ENCODE measurements at places on chromosomes 6 and 20.

- peak; percentile 6 for DNase-seq
Measured at GRCh38 chr20:49482621-49483017, at the start of gene KCNB1. TSS of gene KCNB1 (minus strand) at chr20:49482668. CDS start at chr20:49482480, 188 bp downstream.

DNA sequence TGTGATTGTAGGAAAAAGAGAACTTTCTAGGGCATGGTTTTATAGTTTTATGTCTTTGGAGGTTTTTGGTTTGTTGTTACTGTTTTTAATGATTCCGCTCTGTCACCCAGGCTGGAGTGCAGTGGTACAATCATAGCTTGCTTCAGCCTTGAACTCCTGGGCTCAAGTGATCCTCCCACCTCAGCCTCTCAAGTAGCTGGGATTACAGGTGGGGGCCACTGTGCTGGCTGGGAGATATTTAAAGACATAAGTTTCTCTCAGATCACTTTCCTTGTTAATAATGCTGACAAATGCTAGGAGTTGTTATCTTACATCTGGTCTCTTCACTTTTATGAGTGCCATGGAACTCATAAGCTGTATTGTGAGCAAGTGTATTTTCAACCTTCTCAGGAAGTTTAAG lies 116.3 kb downstream of the SCAF8 start:
- no peak for DNase-seq

DNA sequence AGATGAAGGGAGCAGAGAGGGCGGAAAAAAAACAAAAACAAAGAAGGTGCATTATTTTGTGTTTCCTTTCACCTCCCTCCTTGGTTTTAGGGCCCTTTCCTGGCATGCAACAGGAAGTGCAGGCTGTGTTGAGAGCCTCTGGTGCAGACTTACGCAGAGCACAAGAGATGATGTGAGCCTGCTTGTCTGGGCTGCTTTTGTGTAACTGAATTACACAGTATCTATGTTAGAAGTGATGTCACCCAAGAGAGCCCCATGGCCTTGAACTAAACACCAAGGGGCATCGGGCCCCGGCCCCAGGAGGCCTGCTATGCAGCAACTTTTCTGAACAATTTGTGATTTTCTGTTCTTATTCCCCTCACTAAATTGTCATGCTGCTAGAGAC lies 25.5 kb downstream of the GNAS start:
- DNase-seq, result no peak

- no peak for DNase-seq
Measured at GRCh38 chr20:24915440-24915839, 33.6 kb upstream of the CST7 start.

DNA sequence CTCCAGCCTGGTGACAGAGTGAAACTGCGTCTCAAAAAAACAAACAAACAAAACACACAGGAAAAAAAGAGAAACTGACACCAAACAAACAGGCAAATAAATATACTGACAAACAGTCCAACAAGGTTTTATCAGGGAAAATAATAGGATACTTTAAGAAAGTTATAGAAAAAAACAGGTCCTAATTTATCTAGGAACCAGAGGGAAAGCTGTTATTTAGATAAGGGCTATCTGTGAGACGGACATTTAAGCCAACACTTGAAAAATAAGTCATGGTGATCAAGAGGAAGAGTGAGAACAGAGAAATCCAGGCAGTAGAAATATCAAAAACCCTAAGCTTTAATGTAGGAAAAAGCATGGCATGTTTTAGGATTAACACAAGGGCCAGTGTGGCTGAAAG lies 68.9 kb downstream of the FAM217A start:
- no peak for DNase-seq

DNA sequence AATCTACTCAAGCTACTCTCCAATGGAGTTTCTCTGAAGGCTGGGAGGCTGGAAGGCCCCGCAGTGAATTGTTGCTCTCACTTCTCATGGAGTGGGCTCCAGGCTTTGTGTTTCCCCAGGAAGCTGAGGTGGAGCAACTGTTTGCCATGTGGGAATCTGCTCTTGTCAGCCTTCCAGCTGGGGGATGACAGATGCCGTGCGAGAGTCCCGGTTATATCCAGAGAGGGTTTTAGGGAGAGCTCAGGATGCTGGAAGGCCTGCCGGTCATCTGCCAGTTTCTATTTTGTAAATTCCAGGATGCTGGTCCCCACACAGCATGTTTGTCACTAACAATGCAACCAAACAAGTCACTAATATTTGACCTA lies 98.2 kb upstream of the NAA20 start:
- DNase-seq, result no peak

DNA sequence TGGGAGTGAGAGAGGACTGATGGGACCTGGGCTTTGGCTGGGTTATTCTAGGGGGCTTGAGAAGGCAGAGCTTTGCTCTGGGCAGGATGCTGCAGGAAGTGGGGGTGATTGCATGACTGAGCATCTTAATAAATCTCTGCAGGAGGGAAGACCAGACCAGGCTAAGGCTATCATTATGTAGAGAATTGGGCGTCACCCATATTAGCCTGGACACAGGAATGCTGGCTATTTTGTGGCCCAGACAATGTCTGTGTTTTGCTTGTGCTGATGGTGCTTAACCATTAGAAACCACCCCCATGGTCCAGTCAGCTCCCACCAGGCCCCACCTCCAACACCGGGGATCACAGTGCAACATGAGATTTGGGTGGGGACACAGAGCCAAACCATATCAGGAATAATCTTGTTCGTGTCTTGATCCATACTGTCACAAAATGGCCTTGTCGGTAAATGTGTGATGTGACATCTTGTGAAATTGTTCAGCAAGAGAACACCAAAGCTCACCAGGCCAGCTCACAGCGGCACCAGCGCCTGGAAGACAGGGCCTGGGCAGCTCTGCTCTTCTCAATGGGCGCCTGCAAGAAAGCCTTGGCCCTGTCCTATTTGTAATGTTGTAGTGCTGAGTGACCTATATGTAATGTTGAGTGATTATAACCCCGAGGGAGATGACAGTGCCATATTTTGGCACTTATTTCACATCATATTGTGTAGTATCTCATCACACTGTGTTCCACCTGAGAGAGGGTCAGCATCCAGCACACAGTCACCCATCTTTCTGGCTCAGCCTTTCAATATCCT lies 211.8 kb downstream of the QKI start:
- DNase-seq, result no peak

- DNase-seq, result peak; percentile 94
Measured at GRCh38 chr6:158868890-158869825, 50.0 kb upstream of the EZR start.

- no peak for DNase-seq
Measured at GRCh38 chr6:12869816-12870432, 153.4 kb downstream of the PHACTR1 start.

DNA sequence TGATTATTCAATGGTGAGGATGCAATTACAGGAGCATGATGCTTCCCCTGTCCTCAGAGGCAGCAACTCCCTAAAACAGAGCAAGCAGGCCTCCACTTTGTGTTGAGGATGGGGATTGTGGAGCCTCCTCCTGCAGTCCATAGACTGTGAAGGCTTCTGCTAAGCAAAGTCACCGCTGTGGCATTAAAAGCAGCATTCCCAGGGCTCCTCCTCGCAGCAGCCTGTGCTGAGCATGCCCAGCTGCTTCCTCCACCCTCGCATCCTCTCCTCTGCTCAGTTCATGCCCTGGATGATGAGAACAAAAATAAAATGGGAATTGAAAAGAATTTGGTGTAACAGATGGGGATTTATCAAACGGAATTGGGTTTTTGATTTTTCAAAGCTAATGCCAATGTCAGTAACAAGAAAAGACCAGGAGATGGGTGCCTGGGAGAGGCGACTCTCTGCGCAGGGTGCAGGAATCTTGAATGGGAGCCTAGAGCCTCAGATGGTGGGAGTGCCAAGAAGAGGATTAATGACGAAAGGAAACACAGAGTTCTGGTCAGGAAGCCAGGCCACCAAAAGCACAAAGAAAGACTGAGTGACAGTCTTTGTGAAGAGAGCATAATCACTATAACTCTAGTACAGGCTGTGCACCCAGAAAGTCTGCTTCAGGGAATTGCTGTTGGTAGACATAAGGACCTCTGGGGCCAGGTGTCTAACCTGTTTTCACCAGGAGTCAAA lies 347.6 kb downstream of the TPBG start:
- no peak for DNase-seq
